Hematopoietic multipotent progenitor cell (in vitro differentiated cells): ENCODE measurements at places on chromosomes 3 and 15.
A peak's percentile ranks its signal among the peaks of the same experiment; 100 is the strongest.

- DNase-seq: no peak
Observed at GRCh38 chr3:131067983-131068382, 41.3 kb downstream of the NEK11 start.

GRCh38 chr3:3628676-3629328 is 170.4 kb upstream of the LRRN1 start:
- no peak for DNase-seq

DNA sequence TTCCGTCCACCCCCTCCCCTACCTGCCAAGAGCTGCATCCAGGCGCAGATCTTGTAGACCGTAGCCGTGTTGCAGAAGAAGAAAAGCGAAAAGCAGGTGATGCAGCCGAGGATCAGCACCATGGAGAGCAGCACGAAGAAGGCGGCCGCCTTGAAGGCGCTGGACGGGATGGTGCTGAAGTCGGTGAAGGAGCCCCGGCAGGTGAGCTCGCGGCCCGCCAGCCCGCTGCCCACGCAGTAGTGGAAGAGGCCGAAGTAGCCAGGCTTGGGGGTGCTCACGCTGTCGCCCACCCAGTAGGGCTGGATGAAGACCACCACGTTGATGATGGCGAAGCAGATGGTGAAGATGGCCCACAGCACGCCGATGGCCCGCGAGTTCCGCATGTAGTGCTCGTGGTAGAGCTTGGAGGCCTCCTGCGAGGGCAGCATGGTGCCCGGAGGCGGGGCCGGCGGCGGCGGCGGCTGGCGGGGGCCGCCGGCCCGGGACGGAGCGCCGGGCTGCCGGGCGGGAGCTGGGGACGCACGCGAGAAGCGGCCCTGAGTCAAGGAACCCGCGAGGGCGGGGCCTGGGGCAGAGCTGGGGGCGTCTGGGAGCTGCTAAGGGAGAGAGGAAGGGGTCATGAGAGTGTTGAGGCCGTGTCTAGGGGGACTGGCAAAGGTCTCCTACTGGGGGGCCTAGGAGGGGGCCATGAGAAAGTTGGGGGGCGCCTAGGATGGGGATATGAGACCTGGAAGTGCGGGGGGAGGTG is 1.2 kb downstream of the LHFPL4 start:
- peak; percentile 54 for DNase-seq

DNA sequence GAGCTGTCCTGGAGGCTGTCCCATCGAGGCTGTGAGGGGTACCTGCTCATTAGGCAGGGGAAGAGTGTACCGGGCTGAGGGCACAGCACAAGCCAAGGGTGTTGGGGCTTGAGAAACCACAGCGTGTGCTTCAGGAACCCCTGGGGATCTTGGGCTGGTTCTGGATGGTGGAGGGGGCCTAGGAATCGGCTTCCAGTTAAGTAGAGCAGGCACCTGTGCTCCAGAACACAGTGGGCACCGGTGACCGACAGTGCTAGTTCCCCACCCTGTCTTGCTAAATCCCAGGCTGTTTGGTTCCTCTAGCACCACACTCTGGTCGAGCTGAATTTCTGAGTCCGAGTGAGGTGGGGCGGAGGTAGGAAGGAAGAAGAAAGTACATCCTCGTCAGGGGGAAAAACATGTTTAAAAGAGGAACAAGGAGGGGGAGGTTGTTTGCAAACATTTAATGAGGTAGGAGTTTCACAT is 29.1 kb downstream of the SLC6A6 start:
- no peak for DNase-seq

GRCh38 chr3:66762916-66763693 is 235.0 kb upstream of the KBTBD8 start:
- DNase-seq: no peak

- peak; percentile 91 for DNase-seq
Observed at GRCh38 chr15:98853161-98853560, 154.4 kb downstream of the PGPEP1L start.

DNA sequence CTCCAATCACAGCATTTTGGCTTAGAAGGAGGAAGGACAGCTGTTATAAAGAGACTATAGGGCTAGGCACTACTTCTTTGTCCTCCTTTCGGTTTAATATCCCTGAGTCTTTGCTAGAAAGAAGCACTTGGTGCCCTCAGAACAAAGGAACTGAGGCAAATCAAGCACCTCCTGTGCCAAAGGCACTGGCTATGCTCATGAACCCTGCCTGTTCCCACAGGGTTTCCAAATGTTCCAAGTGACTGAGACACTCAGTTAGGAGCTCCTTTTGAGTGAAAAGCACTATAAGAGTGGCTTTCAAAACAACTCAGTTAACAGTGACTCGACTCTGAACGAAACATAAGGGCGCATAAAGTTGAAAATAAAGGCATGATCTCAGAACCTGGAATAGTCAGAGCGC is 25.0 kb downstream of the TBC1D2B start:
- no peak for DNase-seq

DNA sequence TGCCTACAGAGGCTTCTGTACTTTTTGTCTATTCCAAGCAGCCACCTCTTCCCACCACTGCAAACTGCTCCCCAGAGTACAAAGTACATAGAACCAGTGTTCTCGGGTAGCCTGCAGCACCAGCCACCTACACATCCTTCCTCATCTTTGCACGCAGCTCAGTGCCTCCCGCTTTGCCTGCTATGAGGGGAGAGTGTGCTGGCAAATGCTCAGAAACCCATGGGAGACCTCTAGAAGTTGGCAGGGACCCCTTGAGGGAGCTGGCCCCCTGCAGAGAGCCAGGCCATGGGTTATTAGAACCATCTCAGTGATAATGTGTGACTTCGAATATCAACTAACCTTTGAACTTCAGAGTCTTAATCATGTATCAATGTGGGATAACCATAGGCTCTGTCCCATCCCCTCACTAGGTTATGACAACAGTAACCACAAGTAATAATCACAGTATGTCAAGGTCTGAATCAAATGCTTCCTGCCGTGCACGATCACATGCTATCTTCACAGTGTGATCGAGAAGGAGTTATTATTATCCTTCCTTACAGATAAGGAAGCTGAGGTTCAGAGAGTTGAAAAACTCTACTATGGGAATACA is 22.8 kb upstream of the SMAD3 start:
- DNase-seq: no peak

DNA sequence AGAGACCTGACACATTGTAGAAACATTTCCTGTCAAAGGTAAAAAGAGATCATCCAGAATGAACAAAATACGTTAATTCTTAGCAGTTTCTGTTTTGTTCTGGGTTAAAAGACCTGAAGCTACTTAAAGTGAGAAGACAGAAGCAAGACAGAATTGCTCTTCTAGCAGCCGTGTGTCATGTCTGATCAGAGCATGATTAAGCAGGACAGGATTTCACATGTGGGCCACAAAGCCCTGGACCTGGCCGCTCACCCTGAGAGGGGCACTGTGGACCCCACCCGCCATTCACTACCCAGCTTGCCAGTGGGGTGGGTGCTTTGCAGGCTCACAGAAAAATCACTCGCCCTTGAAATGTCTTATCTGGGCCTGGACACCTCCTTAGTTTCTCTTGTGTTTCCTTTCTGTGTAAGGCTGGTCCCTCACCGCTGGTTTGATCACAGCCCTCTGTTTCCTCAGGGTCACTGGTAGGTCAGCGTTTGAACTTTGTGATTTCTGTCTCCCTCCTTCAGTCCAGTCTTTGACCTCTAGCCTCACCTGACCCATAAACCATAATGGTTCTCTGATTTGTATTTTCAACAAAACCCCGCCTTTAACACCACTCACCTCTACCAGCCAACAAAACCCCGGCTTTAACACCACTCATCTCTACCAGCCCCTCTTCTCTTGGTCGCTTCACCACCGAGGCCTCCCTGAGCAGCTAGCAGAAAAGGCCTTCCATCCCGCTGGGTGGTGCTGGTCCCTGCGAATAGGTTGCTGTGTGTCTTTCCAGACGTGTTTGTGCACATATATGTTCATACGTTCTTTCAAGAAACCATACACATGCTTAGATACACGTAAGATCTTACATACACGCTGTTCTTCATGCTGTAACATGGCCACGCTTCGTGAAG is 185.0 kb downstream of the OR4M2 start:
- no peak for DNase-seq

GRCh38 chr15:100595964-100596363 is 6.0 kb downstream of the LINS1 start:
- DNase-seq: no peak

DNA sequence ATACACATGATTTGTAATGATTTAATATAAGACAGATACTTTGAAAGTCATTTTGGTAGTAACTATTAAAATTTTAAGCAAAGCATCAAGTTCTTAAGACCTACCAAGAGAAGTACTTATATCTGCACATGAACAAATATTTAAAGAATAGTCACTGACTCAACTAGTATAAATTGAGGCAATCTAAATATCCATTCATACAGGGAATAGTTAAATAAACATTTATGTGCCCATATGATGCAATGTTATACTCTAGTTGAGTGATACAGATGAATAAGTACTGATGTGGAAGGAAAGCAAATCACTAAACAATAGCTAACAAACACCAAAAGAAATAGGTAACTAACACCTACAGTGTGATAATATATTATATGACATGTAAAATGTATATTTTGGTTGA is 527.7 kb downstream of the EPHA3 start:
- DNase-seq: no peak

DNA sequence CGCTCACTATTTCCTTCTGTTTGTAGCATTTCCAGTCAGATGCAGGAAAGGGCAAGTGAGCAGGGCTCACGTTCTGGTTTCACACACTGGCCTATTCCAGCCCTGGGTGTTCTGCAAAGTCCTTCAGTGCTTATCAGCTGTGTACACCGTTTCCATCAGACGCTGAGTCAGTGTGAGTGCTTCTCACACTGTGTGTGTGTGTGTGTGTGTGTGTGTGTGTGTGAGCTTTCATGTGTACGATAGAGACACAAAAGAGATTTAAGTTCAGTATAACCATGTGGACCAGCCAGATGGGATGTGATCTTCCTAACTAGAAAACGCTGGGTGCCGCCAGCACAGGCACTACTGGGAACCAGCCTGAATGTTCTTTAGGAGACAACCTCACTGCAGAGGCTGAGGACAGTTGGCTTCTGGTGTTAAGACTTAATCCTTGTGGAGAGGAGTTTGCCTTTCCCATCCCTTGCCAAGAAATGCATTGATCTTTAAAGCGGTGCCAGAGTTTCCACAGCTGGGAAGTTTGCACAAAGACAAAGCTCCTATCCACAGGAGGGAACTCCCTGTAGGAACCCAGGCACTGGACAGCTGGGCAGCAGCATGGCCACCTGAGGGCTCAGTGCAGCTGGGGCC is 3.9 kb upstream of the CHSY1 start:
- peak; percentile 85 for DNase-seq

DNA sequence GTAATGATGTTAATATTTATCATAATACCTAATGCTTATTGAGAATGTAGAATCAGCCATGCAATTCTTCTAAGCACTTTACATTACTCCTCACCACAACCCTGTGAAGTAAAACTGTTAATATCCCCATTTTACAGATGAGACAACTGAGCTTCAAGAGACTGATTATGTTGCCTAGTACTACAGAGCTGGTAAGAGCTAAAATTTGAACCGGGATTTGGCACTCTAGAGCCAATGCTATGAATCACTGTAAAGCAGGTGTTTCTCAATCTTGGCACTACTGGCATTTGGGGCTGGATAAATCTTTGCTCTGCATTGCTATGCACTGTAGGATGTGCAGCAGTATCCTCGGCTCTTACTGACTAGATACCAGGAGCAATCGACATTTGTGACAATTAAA is 367.7 kb downstream of the MAGI1 start:
- DNase-seq: no peak

- DNase-seq: no peak
Observed at GRCh38 chr15:100167884-100168375, 173.8 kb downstream of the ADAMTS17 start.

DNA sequence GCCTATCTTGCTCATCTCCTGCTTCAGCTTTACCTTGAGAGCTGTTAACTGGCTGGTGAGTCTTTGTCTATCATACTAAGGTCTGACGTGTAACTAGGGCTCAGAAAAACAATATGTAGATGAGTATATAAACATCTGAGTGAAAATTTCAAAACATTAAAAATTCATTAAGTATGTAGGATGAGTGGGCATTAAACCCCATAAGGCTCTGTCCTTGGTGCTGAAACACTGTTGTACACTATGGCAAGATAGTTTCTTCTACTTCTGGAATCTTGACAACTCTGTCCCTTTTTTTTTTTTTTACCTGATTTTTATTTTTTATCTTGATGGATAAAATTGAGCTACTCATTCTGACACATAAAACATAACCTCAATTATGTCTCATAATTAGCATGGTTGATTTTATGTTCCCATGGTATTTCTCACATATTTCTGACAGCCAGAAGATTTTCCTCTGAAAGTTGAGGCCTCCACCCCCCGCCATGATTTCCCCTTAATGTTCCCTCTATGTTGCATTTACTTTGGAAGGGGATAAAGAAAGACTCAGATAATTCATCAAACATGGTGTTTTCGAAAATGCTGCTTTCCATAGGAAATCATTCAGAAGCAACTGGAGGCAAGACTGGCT is 54.3 kb downstream of the DGKG start:
- DNase-seq: no peak

GRCh38 chr15:82647835-82648256 is 683 bp upstream of the CPEB1 start:
- DNase-seq: peak; percentile 10

DNA sequence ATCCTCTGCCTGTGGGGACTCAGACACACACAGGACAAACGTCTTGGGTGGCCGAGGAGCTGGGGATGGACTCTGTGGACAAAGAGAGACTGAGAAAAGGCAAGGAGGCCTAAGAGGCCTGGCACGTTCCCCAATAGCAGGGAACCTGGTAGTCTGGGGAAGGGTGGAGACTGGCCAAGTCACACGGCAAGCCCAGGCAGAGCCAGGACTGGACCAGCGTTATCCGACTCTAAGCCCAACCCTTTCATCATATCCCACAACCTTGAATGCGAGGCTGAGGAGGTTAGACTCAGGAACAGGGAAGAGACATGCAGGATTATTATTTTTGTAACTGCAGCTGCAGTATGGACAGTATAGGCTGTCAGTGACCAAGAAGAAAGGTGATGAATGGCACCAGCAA is 53.4 kb downstream of the SLC6A11 start:
- DNase-seq: no peak

- no peak for DNase-seq
Observed at GRCh38 chr3:50612234-50612882, 784 bp upstream of the CISH start.

DNA sequence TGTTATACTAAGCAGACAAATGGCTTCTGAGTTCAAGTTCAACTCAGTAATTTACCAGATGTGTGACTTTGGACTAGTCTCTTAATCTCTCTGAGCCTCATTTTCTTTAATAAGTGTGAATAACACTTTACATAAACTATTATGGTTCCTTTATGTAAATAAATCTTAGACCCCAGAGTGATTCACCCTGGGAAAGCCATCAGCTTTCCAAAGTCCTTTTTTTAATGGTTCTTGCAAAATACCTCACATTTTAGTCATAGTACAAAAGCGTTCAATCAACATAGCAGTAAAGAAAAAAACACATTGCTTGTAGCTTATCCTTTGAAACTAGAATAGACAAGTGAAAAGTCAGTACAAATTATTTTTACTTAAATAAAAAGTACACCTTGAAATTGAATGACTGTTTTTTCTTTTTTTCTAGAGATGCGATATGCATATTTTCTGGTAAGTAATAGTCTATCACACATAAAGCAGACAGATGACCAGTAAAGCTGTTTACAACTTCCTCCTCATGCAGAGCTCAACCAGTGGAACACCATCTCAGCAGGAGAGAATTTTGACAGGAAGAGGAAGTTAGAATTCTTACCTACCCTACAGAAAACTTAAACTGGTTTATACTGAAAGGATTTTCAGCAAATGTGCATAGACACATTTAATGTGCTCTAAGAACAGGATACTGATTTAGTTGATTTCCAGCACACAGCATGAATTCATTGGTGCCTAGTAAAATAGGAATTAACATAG is 123.0 kb upstream of the AGBL1 start:
- no peak for DNase-seq
